Activated naive CD4-positive, alpha-beta T cell treated with Interleukin-2 at 50 U/mL for 16 hours (primary cell): ENCODE measurements at places on chromosomes 6 and 20.

- no peak for DNase-seq
Measured at GRCh38 chr6:125810445-125810844, 19.7 kb downstream of the NCOA7 start.

GRCh38 chr20:54100563-54100962 is 30.2 kb upstream of the BCAS1 start:
- no peak for DNase-seq

DNA sequence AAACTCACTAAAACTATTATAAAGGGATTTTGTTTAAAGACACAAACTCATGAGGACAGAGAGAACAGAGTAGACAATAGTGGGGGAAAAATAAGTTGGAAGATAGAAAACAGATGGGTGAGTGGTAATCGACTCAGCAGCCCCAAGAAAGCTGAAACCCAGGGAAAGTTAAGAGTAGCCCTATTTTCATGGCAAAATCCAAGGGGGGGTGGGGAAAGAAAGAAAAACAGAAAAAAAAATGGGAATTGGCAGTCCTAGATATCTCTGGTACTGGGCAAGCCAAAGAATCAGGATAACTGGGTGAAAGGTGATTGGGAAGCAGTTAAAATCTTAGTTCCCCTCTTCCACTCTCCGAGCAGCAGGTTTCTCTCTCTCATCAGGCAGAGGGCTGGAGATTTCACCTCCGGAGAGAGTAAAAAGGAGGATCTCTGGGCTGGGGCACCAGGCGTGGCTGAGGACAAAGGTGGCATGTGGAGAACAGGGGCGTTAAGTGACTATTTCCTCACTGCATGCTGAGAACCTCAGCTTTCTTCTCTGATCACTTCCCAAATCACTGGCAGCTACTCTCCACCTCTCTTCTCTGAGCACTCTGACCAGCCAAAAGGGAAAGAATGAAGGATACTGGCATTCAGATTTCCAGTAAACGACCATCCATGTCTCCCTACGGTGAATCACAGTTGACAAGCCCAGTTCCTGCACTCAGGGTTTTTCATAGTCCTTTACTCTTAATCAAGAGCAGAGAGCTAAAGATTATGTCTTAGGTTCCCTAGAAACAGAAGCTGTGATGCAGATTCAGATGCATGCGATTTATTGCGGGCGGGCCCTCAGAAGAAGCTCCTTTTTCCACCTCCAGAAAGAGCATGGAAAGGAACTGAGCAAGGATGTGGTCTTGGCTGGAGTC is 7.3 kb upstream of the RNF24 start:
- DNase-seq: no peak

- DNase-seq: no peak
Measured at GRCh38 chr6:129390900-129391299, 319.1 kb downstream of the ARHGAP18 start.

GRCh38 chr6:83270971-83271719 is 78.0 kb downstream of the RWDD2A start:
- DNase-seq: no peak

- no peak for DNase-seq
Measured at GRCh38 chr20:62303340-62304226, 786 bp downstream of the ADRM1 start.

GRCh38 chr20:50983321-50983720 is 24.7 kb downstream of the MOCS3 start:
- DNase-seq: no peak

- no peak for DNase-seq
Measured at GRCh38 chr6:129894921-129895320, 33.8 kb upstream of the TMEM244 start.

DNA sequence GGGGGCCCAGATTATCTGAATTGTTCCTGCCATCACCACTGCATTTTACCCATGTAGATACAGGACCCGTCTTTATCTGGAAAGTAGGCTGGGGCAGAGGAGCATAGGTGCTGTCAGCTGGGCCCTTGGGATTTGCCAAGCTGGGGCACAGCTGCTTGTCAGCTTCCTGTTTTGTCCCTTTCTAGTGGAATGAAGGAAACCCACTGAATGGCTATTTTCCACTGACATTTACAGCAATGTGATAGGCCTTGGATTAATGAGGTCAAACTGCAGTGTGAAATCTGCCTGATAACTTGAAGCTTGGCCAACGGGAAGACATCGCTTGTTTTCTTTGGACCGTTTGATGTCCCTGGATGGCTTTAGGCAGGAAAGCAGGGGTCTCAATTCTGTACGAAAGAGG is 6.7 kb downstream of the PPP1R16B start:
- no peak for DNase-seq

DNA sequence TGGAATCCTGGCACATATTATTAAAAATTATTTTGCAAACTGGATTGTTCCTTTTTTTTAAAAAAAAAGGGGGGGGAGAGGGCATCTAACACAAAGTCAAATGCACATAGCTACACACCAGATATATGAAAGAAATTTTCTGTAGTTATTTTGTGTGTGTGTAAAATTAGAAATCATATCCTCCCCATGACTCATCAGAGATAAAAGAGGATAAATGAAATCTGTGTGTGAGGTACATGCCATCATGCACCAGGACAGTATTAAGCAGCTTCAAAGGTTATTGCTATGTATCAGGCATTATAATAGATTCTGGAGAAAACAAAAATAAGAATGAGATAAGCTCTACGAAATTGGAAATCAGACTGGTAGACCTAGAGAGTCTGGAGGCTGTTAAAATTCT is 5.2 kb downstream of the BTBD9 start:
- DNase-seq: no peak

DNA sequence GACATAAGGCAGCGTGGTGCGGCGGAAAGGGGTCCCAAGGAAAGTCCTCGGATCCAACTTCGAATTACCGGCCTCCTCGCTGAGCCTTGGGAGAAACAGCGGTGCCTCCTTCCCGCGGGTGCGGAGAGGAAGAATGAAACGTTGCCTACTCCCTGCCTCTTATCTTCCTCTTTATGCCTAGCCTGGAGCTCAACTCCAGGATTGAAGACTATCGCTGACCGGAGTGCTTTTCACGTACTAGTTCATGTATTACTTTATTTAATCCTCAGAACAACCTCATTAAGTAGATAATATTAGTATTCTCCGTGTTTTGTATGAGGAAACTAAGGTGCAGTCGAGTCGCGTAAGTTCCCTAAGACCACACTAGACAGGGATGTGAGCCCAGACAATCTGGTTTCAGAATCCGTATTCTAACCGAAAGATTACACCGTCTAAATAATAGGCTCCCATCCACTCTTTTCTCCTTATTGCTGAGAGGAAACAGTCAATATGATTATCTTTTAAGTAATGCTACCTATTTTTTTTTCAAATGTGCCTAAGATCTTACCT is 793 bp upstream of the PDSS2 start:
- no peak for DNase-seq

- DNase-seq: no peak
Measured at GRCh38 chr6:31299511-31299910, 27.6 kb upstream of the HLA-C start.

GRCh38 chr6:52550870-52551269 is 26.0 kb downstream of the TRAM2 start:
- no peak for DNase-seq

DNA sequence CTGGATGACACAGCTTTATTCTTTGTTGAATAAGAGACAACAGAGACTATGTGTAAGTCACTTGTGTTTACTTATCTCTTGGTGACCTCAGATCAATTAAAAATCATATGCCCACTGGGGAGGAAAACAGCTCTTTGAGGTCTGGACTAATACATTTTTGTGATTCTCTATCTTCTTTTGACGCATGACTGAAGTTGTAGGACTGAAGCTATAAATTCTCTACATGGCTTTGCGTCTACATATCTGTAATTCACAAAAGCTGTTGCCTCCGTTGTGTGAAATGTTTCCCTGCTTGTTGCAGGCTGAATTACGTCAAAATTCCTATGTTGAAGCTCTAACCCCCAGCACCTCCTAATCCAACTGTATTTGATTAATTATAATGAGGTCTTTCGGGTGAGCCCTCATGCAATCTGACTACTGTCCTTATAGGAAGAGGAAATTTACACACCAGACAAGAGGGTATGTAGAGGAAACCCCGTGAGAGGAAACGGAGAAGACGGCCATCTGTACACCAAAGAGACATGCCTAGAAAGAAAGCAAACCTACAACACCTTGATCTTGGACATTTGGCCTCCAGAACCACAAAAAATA is 481.6 kb downstream of the PRKN start:
- DNase-seq: no peak

DNA sequence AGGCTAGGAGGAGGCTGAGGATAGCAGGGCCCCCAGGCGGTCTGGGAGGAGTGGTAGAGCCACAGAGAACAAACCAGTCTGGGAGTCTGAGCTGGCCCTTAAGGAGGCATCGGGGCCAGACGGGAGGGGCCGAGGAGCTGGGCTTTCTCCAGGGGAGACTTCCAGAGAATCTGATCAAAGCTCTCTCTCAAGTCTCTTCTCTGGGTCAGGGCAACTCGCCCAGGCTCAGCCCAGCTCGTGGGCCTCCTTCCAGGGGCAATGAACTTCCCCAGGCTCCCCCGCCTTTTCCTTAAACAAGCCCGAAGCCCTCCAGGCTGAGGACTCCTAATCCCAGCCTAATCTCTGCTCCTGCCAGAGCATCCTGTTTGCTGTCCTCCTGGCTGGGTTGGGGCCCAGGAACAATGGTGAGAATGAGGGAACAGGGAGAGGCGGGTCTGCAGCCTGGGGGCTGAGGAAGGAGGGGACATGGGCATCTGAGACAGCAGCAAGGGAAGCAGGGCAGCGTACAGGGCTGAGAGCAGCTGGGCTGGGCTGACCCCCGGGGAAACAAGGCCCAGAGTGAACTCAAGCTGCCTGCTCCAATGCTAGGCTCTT is 173.6 kb downstream of the ANKRD60 start:
- no peak for DNase-seq

- DNase-seq: no peak
Measured at GRCh38 chr20:15699431-15700146, 873.7 kb downstream of the KIF16B start.

DNA sequence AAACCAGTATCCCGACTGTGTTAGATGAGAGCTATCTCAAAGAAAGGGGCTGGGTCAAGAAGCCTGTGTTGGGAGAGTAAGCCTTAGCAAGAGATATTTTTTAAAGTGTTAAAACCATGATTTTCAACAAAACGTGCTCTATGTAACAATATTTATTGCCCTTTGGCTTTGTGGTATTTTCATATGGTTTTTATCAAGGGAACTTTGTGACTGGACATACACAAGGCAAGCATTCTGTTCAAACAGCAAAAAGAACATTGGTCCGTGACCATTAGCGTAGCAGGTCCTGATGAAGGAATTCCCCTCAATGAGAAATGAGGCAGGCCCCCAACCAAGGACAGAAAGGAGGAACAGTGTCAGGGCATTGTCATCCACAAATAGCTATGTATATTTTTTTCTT is 222.6 kb downstream of the MYLK4 start:
- DNase-seq: no peak

GRCh38 chr20:33033381-33033780 is 1.9 kb downstream of the BPIFB6 start:
- DNase-seq: no peak

GRCh38 chr6:145886228-145886956 is 71.8 kb upstream of the FBXO30 start:
- DNase-seq: no peak

GRCh38 chr6:109816452-109817374 is 125.6 kb downstream of the FIG4 start:
- no peak for DNase-seq

GRCh38 chr20:51700809-51701285 is 67.3 kb downstream of the ATP9A start:
- DNase-seq: no peak

GRCh38 chr6:141105481-141105880 is 1027.2 kb upstream of the GJE1 start:
- no peak for DNase-seq

DNA sequence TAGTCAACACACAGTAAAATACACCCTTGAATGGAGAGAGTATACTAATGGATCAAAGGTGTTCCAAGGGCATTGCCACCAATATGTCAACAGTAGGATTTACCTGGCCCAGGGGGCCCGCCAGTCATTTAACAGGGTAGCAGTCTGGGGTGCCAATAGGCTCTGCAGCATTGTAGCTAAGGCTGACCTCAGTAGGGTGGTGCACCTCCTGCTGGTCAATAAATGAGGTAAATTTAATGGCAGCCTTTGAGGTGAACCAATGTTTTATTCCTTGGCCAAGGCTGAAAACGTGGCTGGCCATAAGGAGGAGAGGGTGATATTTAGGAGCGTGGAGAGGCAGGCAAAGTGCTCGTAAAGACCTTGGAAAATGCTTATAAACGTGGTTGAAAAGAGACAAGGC is 147.2 kb downstream of the RPS12 start:
- no peak for DNase-seq

GRCh38 chr6:296151-297122 is 4.2 kb downstream of the DUSP22 start:
- no peak for DNase-seq

DNA sequence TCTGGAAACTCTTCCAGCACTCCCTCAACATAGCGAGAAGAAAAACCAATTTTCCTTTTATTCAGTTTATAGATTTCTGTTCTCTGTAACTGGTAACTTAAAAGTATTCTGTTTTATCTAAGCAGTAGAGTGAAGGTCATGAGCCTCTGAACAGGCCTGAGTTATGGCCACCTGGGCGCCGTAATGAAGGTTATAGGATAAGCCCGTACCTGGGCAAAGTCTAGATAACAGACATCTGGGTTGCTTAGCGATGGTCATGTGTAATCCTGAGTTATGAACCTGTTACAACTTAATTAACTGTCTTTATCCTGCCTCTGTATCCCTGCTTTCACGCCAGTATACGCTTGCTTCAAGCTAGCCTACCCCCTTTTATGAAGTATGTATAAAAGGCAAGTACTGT is 13.0 kb upstream of the FAM217A start:
- no peak for DNase-seq

- DNase-seq: no peak
Measured at GRCh38 chr6:69900869-69901268, 34.5 kb downstream of the COL19A1 start.

DNA sequence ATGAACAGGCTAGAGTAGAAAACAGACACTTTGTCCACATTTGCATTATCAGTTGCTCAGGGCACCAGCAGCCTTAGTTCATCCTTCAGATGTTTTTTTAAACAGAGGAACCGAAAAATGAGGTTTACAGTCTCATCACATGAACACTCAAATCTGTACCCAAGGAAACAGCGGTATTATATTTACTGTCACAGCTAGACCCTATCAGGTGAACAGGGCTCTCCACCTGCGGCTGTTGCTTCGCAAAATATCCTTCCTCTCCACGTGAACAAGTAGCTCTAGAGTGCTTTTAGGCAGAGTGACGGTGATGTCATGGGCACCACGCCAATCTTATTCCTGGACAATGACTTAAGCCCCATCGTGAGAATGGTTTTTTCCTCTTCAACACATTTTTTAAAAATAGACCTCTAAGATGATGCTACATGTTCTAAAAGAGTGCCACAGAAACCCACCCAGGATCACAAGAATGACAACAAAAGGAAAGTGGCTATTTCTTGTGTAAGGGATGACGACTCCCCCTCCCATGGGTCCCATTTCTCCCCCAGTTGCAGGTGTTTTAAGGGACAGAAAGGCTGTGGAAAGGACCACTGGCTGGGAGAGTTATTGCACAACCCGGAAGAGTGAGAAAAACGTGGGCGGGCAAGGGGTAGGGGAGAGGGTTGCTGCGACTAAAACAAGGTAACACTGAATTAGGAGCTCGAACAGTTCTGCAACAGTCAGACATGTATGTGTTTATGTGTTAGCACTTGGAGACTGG is 77.7 kb downstream of the EFHC1 start:
- DNase-seq: no peak

GRCh38 chr6:108627692-108628550 is 67.2 kb downstream of the FOXO3 start:
- DNase-seq: no peak

- DNase-seq: no peak
Measured at GRCh38 chr6:119669221-119669620, 319.7 kb upstream of the MAN1A1 start.
